ENCODE measurements at places on chromosomes 5 and 9. TPM values are rescaled to one million over a fixed set of nuclear protein-coding genes. Genes with fewer than 3 reads are reported as not detected.

The PLAC8L1 gene
- not detected for total RNA-seq

DNA sequence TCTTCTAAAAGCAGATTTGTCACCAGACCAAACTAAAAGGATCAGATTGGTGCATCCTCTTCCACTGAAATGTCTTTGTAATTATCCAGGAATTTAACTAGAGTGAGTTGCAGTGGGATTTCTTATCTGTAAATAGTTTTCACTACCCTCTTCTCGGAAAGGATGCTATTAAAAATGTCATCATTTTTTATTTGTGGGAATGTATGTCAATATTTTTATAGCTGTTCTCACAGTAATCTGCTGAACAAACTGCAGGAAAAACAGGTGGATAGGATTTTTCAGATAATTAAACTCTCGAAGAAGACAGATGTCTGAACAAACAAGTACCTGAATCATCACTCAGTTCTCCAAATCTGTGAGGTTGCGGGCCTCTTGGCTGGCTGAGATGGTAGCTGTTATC, 62.7 kb downstream of the RAB14 start:
- no peak for DNase-seq

DNA sequence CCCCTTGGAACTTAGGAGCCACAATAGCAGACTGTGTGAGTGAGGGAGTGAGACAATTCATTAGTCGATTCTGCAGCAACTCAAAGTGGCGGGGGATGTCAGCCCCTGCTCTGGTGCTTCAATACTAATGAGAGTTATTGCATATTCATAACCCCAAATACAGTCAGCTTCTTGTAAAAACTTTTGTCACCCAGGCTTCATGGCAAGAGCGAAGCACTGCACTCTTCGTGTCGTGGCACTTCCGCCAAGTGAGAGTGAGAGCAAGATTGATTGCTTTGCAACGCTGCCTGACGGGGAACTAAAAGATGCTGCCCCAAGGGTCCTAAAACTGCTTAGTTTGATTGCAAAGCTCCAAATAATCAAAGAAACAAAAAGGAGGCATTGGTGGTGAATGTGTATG, 150.9 kb downstream of the NR2F1-AS1 start:
- DNase-seq, result no peak

GRCh38 chr5:91443023-91443422, 59.9 kb upstream of the ARRDC3 start:
- DNase-seq, result no peak

The RLN1 gene
- 0.57 TPM for total RNA-seq
